ENCODE measurements at places on chromosomes 7 and 10. TPM values are rescaled to one million over a fixed set of nuclear protein-coding genes. Genes with fewer than 3 reads are reported as not detected.

The AKR1D1 gene
- not detected for total RNA-seq

The STOX1 gene
- total RNA-seq: 0.34 TPM

The FBXL13 gene
- total RNA-seq: 0.68 TPM

- DNase-seq: no peak
Measured at GRCh38 chr10:99497343-99498025, 35.3 kb upstream of the NKX2-3 start.

DNA sequence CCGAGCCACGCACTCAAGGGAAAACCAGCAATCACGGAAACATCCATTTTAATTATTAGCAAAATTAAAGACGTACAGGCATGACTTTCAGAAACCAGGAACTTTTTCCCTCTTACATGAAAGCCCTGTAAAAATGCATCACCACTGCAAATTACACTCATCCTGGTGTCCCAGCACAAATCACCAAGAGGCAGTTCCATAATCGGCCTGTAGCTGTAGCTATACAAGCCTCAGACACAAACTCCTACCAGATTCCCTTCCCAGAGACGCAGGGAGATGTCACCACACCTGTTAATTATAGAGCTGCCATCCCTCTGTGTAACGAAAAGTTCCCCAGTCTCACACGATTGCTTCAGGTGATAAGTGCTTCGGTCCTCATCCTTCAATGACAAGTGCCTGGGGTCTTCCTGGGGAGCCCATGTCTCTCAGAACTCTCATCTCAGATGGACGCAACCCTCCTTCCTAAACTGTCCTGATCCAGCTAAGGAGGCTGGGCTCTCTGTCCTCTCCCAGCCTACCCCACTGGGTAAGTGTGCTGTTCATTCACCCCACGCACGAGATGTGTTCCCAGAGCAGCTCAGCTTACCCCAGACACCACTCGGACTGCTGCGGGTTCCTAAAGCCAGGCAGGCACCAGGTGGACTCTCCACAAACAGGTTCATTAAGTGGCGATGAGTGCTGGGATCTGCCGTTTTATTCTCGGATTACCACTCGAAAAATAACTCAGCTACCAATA, 5.9 kb downstream of the FGFR2 start:
- DNase-seq: no peak

- no peak for DNase-seq
Measured at GRCh38 chr7:133108023-133108422, 26.1 kb upstream of the CHCHD3 start.

Data from right cardiac atrium (tissue), 5 donors.